ENCODE measurements at places on chromosomes 6 and 20.
A peak's percentile ranks its signal among the peaks of the same experiment; 100 is the strongest.

DNA sequence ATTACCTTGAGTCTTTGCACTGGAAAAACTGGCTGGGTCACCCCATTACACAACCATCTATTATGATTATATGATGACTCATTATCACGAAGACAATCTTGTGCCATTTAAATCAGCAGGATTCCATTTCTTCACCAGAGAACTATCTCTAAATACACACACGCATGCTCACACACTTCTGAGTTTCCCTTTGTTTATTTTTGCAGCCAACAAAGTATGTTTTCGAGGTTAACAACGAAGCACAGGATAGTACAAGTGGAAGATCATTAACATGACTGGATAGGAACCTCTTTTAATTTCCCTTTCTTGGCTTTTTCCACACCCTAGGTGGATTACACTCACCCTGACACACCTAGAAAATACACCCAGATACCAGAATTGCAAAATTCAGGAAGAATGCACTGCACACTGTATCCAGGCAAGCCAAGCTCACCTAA, 18.9 kb downstream of the PERP start:
- peak; percentile 43 for DNase-seq

GRCh38 chr6:91087908-91088307, 501.0 kb upstream of the MAP3K7 start:
- no peak for DNase-seq

GRCh38 chr6:125789167-125789566, 1.6 kb upstream of the NCOA7 start:
- no peak for DNase-seq

DNA sequence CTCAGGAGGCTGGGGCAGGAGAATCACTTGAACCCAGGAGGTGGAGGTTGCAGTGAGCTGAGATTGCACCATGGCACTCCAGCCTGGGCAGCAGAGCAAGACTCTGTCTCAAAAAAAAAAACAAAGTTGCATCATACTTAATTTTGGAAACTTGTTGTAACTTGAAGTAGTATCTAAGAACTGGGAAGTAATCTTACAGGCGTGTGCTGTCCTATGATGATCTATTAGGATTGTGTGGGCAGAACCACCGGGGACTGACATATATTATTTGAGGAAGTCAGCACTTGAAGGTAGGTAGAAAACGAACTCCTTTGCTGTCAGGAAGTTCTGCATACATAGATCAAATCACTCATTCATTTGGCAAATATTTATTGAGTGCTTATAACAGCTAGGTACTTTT, 188.5 kb downstream of the ZNF217 start:
- DNase-seq, result peak; percentile 16

DNA sequence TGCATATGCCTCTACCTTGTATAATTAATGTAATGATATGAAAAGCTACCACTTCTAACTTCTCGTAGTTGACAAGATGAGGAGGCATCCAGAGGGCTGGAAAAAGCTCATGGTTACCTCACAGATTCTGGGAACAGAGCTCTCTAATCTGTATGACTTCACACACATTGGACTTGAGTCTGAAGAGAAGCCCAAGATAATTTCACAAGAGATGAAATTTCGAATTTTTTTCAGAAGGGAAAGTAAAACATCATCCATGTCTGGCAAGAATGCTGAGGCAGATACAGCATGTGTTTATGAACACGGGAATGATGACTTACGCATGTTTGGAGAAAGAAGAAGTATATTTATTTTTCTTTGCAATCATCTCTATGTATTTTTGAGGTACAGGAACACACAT, 141.8 kb upstream of the TENT5A start:
- DNase-seq, result peak; percentile 63

- DNase-seq, result no peak
Observed at GRCh38 chr20:3250091-3250504, 11.1 kb upstream of the SLC4A11 start.

GRCh38 chr6:128417698-128418097, 102.7 kb downstream of the PTPRK start:
- DNase-seq, result no peak

- DNase-seq, result no peak
Observed at GRCh38 chr20:48288930-48289507, 503.7 kb upstream of the SULF2 start.

- DNase-seq, result no peak
Observed at GRCh38 chr20:3739926-3740451, 7.5 kb downstream of the HSPA12B start.

DNA sequence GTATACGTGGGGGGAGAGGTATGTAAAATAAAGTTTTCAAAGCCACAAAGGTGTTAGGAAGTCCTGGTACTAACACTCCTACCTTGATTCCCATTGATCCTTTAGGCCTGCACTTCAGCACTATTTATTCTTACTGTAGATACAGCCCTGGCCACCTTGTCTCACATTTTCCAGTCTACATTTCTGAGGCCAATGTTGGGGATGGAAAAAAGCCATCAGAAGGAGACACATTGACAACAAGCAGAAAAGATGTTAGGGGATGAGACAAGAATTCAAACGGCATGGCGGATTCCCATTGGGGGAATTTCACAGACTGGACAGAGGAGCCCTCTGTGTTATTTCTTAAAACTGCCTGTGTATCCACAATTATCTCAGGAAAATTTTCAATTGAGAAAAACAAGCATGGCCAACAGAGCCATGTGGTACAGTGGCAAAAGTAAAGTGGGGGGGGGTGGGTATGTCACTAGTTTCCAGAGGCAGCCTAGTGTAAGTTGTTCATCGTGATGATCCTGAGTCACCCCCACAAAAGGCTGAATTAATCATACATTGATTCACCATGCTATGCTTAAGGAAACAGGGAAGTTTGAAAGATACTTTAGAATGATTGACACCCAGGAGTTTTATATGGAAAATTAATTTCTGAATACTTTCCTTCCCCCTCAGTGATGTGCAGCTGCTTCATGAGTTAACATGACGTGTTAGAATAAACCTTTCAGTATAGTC, 40.5 kb downstream of the RREB1 start:
- peak; percentile 89 for DNase-seq

GRCh38 chr20:37285664-37286374, 3.6 kb upstream of the MANBAL start:
- DNase-seq, result no peak

DNA sequence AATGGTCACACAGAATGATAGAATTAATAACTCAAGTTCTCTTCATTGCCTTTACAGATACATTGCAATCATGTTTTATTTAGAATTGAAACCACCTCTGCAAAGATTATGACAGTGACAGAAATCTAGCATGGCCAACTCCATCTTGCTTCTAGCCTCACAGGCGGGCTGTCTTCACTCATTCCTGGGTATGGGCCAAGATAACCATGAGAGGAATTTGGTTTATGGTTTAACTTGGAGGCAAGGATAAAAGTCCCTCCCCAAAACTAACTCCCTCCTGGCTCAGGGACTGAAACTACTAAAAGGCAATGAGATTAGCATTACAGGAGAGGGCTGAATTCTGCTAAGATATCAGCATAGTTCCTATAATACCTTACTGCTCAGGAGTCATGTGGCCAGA, 95.2 kb upstream of the CST7 start:
- DNase-seq, result no peak

DNA sequence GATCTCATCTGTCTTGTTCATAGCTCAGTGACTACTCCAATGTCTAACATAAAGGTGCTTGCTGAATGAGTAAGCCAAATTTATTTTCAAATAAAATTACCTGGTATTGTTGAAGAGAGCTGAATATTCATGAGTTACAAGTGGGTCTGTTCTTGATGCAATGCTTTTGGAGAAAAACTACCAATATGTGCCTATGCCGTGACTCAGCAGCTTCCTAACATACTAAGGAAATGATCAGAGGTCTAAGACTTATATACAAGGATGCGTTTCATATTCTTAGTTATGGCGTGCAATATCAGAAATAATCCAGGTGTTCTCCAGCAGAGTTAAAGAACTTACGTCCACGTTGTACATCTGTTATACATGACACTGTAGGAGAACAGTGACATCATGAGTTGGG, 5.1 kb downstream of the FAM120B start:
- no peak for DNase-seq

DNA sequence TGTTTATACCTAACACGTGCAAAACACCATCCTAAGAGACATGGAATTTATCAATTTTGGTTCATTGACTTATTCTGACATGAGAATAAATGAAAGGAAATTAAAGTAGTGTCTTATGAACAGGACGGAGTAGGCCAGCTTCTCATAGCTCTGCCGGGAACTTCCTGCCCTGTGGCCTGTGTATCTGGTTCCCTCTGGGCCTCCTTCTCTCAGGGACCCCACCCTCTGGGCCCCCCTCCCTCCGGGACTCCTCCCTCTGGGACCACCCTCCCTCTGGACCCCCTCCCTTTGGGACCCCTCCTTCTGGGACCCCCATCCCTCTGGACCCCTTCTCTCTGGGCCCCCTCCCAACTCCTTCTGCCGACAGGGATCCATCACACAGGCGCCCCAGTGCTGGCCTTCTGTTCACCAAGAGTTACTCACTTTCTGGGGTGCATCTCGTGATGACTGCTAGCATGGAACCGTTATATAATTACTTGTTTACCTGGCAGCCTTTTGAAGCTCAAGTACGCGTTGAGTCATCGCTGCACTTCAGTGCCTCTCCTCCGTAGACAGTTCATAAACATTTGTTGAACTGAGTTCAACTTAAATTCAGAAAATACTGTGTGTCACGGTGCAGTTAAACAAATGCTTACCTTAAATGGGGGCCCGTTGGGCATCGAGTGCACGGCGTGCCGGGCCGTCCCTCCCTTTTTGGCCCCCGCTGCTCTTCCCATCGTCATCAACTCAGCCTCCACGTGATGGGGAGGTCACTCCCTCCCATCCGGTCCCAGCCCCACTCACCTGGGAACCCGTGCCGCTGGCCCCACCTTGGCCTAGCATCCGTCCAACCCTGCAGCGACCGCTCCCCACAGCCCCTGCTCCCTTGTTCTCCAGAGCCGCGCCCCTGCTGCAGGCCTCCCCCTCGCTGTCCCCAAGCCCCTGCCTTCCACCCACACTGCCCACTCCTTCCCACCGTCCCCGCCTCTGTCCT, 8.1 kb downstream of the CCR6 start:
- DNase-seq, result no peak

DNA sequence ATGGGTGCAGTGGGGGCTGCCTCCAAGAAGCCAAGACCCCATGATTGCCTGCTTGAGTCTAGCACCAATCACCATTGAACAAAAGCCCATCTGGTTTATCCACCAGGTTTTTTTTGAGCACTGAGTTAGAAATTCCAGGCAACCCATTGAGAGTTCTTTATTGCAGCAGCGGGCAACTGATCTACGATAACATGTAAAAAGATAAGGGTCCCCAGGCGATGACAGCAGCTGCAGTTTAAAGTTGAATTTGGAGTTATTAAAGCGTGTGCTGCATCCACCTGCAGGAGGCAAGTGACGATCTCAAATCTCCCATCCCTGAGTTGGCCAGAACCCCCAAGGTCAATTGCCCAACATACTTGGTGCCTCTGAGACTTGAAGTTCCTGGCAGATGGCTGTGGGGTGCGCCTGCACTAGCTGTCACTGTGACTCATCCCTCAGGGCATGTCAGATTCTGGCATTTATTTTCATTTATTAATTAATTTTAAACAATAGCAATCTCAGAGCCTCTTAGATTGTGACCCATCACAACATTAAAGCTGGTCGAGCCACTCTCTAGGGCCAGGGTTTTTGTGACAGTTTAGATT, 290.4 kb upstream of the SULF2 start:
- DNase-seq, result no peak

- no peak for DNase-seq
Observed at GRCh38 chr6:141248021-141248799, 884.5 kb upstream of the GJE1 start.

GRCh38 chr20:62791301-62792181, 4.7 kb upstream of the MRGBP start:
- peak; percentile 94 for DNase-seq

GRCh38 chr6:44771647-44772415, 384.3 kb downstream of the CDC5L start:
- peak; percentile 22 for DNase-seq

GRCh38 chr6:125182237-125183008, 28.9 kb downstream of the TPD52L1 start:
- DNase-seq, result no peak

DNA sequence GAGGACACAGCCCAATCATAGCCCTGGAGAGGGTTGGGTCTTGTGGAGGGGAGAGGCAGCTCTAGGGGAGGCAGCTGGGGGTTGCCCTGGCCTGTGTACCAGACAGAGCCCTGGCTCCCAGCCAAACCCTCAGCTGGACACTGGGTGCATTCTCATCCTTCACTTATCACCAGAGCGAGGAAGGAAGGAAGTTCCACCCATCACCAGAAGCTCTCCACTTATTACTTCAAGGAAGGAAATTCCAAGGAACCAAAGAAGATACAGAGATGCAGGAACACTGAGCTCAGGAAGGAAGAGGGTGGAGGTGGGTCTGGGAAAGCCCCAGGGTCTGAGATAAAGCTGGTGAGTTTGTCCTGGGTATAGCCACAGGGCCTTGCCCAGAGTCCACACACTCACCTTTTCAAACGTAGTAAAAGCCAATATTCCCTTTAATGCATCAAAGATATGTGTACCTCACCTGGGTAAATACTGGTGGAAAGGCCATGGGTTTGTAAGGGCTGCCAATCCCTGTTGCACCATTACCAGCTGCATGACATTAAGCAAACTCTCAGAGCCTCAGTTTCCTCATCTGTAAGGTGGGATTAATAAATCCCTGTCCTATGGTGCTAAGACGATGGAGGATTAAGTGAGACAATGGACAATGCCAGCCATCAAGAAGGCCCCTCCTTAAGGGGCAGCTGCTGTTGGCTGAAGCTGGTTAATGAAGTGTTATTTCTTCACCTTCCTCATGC, 109.7 kb upstream of the NAA20 start:
- DNase-seq, result peak; percentile 54

- no peak for DNase-seq
Observed at GRCh38 chr6:133764008-133764753, 124.7 kb upstream of the TCF21 start.

DNA sequence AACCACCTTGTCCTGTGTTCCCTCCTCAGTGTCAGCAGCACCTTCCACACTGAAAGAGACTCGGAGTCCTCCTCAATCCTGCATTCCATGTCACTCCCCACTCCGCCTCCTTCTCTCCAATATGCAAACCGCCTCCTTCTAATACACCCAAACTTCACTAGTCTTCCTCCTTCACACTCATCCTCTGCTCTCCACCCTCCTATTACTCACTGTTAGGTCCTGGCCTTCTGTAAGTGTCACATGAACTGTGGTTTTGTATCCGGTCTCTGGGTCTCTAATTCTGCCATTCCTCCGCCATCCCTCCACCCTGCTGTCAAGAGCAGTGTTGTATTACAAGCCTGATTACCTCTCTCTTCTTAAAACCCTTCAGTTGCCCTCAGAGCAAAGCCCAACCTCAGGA, 200.5 kb upstream of the CDYL start:
- no peak for DNase-seq

- DNase-seq, result no peak
Observed at GRCh38 chr6:56168596-56168995, 78.8 kb downstream of the COL21A1 start.

DNA sequence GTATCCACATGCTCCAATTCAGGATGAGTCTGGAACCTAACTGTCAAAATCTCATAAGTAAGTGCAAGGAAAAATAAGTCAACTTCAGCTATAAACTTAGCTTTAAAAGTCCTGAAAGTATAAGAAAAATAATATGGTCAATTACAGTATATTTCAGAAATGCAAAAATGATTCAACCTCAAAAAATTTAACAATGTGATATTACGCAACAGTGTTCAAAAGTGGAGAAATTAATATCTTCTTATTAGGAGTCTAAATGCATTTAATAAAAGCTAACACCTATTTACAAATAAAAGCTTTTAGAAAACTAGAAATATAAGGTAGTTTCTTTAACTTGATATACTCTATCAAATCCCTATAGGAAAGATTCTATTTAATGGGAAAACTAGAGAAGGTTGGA, 111.2 kb upstream of the OPRM1 start:
- DNase-seq, result no peak
